ENCODE measurements at places on chromosomes 3 and 15.

DNA sequence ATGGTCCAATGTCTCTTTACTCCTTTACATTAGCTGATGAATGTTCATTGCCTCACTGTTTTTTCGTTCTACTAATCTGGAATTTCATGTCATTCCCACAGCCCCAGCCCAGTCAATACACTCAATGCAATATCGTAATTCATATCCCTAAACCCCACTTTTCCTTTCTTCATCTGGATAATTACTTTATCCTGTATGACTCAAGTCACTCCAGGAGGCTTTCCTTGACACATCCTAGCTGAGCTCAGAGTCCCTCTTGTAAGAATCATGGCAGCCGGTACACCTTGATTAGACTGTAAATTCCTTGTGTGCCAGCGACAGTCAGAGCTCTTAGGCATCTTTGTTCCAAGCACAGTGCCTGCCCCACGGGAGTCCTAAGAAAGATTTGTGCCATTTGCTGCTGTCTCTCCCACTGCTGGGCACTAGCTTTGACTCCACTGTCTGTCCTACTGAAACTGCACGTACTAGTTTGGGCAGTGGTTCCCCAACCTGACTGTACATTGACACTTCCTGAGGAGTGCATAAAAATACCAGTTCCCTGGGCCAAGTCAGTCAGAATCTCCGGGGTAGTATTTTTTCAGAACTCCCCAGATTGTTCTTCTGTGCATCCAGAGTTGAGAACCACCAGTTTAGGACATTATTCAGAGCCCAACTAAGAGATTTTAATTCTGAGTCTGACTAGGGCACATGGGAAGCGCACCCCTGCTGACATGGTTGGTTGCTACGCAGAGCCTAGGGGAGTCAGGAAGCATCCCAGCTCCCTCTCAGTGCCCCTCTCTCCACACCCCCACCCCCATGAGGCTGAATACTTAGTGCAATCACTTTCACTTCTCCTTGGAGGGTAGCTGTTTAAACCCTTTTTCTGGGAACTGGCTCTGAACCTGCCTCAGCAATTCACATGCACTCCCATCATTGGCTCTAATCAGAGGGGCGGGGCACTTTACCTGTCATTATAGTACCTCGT lies 19.5 kb upstream of the C3orf70 start:
- no peak for DNase-seq

GRCh38 chr3:15171096-15171495 lies 35.0 kb upstream of the CAPN7 start:
- DNase-seq = no peak

- DNase-seq = no peak
These were observed 52.5 kb downstream of the PIAS1 start for GRCh38 chr15:68106656-68107055.

DNA sequence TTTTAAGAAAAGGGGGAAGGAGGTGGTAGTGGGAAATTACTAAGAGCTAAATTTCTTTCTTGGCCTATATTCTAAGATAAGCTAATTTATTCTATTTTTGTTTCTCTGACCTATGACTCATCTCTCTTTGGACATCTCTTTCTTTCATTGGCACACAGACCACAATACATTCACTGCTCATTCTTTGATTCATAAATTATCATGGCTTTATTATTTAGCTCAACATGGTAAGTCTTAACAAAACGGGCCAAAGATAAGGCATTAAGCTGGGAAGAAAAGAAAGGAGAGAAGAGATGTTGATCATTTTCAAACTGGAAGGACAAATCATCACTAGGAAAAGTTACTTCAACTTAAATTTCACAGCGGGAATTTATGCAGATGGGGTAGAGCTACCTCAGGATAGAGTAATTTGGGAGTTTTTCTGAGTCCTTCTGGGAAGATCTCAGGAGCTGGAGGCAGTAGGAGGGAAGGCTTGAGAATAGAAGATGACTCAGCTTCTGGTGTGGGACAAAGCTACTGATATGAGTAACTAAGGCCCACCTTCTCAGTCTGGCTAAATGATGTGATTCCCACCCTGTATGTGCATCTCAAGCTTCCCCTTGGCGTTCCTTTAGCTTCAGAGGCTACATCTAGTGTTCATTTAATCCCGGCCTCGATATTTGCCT lies 7.5 kb upstream of the ALCAM start:
- DNase-seq = no peak

- no peak for DNase-seq
These were observed 2.1 kb upstream of the CHL1 start for GRCh38 chr3:194421-194820.
